ENCODE measurements at places on chromosomes 1 and 21.

DNA sequence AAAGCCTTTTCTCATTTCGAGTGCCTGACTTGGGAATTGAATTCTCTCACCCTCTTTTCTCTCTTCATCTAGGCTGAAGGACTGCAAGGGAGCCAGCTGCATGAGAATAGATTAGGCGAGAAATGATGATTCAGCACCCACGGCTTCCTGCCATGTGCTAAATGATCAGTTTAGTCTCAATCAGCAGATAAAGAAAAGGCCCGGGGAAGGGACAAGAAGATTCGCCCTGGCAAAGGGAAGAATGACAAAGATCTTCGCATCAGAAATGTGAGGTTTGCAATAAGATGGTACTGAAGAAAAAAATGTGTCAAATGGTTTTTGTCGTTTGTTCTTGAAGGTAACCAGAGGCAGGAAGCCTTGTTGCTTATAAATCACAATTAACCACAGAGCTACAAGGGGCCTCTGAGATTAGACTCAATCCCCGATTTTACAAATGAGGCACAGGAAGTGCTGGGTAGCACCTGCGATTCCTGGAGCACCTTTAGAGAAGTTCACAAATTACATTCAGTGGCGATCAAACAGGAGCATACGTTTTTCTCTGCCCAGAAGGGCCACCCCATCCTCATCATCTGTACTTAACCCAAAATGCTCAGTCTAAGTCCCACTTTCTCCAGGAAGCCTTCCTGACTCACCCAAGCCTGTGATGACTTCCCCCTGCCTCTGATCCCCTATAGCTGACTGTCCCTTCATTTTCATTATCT, 183.4 kb downstream of the ZNF281 start:
- DNase-seq, result no peak

- no peak for DNase-seq
Measured at GRCh38 chr1:219798283-219799030, 129.9 kb downstream of the SLC30A10 start.

- DNase-seq, result no peak
Measured at GRCh38 chr1:77271852-77272580, 9.8 kb upstream of the AK5 start.

DNA sequence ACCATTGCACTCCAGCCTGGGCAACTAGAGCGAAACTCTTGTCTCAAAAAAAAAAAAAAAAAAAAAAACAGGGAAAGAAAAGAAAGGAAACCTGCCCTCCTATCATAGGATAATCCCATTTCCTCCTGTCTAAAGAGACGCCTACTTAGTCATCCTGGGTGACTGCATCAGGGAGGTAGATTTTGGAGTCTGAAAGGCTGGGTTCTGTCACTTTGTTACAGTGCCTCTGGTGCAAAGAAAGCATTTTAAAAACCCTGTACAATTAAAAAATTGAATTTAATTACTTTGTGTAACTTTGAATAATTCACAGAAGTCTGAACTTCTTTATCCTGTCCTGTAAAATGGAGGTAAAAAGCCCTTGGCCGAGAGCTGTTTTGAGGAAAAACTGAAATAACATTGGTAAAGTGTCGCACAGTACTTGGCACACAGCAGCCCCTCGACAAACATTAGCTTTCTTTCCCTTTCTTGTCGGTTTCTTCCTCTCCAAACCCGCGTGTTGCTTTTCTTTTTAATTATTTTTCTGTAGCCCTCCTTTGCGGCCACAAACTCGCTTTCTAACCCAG, 657 bp upstream of the HDAC1 start:
- no peak for DNase-seq

- no peak for DNase-seq
Measured at GRCh38 chr1:212149566-212149965, 114.0 kb downstream of the DTL start.

GRCh38 chr1:14855801-14856200, 257.3 kb downstream of the KAZN start:
- no peak for DNase-seq

- DNase-seq, result no peak
Measured at GRCh38 chr21:19731251-19731650, 1267.0 kb upstream of the NCAM2 start.

DNA sequence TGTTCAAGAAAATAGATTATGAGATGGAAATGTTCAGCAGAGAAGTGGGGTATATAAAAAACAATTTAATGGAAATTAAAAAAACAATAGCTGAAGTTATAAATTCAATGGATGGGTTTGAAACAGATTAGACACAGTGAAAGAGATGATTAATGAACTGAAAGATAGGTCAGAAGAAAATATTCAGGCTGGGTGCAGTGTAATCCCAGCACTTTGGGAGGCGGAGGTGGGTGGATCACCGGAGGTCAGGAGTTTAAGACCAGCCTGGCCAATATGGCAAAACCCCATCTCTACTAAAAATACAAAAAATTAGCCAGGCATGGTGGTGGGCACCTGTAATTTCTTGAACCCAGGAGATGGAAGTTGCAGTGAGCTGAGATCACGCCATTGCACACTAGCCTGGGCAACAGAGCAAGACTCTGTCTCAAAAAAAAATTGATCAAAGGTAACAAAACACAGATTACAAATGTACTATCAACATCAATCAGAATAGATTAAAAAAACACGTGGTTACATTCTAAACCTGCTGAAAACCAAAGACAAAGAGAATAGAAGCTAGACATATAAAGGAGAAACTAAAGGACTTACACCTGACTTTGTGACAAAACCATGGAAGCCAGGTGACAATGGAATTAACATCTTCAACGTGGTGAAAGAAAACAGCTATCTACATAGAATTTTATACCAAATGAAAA, 4.8 kb upstream of the SUMO3 start:
- DNase-seq, result no peak

DNA sequence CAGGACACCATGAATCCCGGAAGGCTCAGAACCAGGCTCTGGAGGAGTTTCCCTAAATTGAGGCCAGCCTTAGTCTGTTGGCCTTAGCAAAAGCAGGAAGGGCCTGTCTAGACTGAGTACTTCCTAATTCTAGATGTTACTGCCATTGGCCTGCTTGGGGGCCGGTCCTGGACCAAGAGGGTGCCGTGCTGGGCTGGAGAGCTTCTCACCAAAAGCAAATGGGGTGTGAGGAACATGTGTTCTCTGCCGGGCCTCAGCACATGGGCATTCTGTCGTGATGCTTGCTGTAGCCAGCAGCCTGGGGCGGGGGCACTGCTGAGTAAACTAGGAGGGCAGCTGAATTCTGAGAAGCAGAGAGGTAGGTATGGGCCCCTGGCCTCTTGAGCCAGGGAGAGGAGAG, 35.7 kb upstream of the MAN1C1 start:
- DNase-seq, result no peak

DNA sequence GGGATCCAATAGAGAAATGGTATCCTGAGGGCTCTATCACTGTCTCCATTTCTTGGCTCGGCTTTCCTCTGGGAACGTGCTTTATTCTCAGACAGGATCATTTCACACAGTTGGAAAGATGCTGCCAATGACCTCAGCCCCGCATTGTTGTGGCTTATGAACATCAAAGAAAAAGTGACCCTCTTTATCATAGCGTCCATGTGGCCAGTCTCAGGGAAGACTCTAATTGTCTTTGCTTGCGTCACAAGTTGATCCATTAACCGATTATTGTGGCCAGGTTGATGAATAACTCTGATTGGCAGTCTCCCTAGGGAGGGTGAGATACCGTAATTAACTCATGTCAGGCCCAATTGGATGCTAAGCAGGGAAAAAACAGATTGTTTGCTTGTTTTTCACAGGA, 10.4 kb upstream of the TMEM9 start:
- DNase-seq, result no peak

DNA sequence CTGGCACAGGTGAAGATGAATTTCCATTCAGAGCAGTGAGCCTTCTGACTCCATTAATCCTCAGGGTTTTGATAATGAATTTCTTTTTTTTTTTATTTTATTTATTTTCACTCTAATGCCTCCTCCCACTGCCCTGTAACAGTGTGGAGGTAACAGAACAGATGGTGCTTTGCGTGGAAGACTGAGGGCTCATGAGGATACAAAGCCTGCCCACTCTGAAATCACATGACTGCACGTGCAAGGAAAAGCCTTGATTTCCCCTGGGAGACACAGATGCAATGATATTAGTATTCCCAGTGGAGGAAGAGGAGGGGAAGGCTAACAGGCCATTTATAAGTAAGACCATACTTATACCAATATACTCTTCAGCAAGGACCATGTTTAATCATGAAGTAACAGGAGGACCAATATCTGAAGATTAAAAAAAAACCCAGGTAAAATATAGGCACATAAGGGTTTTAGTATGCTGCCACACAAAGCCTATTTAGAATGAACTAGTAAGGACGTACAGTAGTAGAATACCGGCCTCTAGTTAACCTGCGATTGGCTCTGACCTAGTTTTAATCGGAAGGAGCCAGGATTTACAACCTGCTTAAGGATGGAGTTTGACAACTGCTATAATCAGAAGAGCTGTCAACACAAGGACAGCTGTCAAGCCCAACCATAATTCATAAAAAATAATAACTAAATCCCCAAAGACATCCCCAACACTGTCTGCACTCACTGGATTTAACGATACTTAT, 69.6 kb downstream of the LHX4 start:
- DNase-seq, result no peak

GRCh38 chr1:210456731-210457255, 128.1 kb downstream of the HHAT start:
- no peak for DNase-seq

DNA sequence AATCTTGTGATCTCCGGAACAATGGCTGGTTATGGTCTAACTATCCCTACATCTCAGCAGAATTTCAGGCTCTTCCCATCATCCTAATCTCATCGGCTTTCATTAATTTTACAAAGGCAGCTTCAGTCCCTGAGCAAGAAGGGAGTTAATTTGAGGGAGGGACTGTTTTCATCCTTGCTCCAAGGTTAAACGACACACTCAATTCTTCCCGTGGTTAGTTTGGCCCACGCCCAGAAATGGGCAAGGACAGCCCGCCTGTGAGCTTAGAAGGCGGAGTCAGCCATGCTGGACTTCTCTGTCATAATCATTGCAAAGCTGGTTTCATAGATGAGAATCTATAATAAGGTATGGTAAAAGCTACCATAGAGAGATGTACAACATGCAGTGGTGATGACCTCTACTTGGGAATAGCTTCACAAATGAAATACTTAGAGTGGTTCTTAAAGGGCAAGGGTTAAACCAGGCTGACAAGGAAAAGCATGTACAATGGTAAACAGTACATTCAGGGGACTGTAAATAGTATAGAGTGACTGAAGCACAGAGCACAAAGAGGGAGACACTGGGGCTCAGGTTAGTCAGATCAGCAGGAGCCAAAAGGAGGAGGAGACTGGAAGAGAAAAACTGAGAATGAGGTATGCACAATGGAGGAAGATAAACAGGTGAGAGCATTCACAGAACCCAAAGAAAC, 108.8 kb downstream of the SMYD3 start:
- DNase-seq, result no peak

DNA sequence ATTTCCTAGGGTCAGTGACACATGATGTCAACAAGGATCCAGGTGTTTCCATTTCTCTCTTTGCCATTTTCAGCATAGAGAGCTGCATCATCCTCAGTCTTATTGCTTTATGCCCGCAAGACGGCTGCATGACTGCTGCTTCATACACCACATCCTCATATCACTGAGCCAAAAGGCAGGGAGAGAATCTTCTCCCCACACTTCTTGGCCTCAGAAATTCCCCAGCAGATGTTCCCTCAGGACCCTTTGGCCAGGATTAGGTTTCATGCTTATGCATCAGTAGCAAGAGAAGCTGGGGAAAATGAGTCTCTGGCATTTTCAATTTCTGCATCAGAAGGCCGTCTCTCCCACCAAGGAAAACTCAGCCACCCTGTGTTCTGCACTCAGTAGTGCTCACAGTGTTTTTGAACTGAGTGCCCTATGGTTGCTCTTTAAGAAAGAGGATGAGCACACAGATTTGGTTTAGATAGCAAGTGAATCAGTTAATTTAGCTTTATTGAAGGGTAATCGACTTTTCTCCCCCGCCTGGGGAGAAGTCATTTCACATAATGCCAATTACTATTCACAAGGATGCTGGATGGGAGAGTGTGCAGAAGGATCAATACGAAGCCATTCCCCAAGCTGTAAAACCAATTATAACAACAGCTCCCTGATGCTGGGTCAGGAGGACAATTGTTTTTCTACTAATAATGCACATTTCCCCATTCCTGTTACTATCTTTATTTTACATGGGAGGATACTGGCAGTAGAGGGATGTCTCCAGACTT, 360.2 kb downstream of the HHIPL2 start:
- DNase-seq, result no peak

GRCh38 chr1:185039726-185040407, 5.5 kb upstream of the RNF2 start:
- no peak for DNase-seq

GRCh38 chr21:41726970-41727783, 39.7 kb downstream of the RIPK4 start:
- no peak for DNase-seq

DNA sequence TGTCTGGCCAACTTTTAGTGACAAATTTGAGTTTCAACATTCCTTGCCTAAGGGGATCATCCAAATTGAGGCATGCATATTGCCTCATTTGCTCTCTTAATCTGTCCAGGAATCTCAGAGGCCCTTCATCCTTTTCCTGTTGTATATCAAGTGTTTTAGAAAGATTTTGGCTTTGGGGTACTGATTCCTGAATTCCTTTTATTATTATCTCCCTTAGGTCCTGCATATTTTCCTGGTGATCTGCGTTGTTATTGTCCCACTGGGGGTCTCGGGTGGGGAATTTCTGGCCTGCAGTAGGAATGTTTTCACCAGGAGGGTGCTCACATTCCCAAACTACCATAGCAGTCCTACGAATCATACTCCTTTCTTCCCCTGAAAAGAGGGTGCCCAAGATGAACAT, 4.4 kb upstream of the AADACL3 start:
- DNase-seq, result no peak

- no peak for DNase-seq
Measured at GRCh38 chr1:65049941-65050713, 83.8 kb upstream of the JAK1 start.

- no peak for DNase-seq
Measured at GRCh38 chr1:107640207-107640606, 324.8 kb downstream of the VAV3 start.

GRCh38 chr21:24832961-24833360, 774.3 kb downstream of the MRPL39 start:
- DNase-seq, result no peak
